ENCODE measurements at places on chromosomes 4 and X. TPM values are rescaled to one million over a fixed set of nuclear protein-coding genes. Genes with fewer than 3 reads are reported as not detected.

GRCh38 chr4:25028851-25029250 is 1.9 kb downstream of the LGI2 start:
- no peak for DNase-seq

- DNase-seq = no peak
Measured at GRCh38 chr4:7774301-7775294, 165.1 kb downstream of the AFAP1 start.

GRCh38 chrX:38989076-38989475 is 187.8 kb downstream of the MID1IP1 start:
- no peak for DNase-seq

DNA sequence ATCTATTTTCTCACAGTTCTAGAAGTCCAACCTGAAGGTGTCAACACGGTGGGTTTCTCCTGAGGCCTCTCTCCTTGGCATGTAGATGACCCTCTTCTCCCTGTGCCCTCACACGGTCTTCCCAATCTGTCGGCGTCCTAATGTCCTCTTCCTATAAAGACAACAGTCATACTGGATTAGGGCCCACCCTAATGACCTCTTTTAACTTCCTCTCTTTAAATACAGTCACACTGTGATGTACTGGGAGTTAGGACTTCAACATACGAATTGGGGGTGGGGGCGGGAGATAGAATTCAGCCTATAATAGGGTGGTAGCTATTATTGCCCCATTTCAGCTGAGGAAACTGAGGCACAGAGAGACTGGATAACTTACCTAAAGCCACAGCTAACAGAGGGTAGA is 70.2 kb downstream of the SMIM20 start:
- DNase-seq = no peak

GRCh38 chr4:185016946-185017758 is 1.1 kb upstream of the HELT start:
- no peak for DNase-seq

DNA sequence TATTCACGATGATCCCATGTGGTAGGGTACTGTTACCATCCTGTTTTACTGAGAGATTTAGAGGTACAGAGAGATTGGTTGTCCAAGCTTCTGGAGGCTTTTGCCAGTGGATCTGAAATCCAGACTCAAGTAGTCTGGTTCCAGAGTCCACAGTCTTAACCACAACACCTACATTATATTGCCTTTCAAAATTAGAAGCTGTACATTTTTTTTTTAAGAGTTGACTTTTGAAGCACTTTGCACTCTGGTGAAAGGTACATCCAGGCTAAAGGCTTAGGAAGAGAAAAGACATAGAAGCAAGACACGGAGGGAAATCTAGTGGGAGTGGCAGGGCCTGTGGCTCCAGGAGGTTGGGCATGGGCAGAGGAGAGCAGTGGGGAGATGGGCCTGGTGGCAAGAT is 122.1 kb downstream of the AFF1 start:
- no peak for DNase-seq

GRCh38 chrX:10549280-10549679 is 71.1 kb downstream of the MID1 start:
- no peak for DNase-seq

DNA sequence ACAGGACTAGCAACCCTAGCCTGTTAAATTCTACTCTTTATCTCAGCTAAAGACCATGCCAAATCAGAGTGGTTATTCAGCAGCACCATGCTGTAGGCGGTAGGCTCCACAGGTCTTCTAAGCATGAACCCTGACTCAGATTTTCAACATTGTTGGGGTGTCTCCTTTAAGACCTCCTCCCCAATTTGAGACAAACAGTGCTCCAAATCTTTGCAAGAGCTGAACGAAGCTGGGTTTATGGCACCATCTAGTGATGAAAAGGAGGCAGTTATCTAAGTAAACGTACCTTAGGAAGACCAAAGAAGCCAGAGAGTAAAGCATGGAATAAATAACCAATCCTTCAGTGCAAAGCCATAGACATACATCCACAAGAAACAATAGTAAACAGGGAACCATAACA is 334.5 kb upstream of the SLC7A11 start:
- DNase-seq = no peak

GRCh38 chrX:52270453-52271116 is 85.9 kb downstream of the MAGED4 start:
- no peak for DNase-seq

DNA sequence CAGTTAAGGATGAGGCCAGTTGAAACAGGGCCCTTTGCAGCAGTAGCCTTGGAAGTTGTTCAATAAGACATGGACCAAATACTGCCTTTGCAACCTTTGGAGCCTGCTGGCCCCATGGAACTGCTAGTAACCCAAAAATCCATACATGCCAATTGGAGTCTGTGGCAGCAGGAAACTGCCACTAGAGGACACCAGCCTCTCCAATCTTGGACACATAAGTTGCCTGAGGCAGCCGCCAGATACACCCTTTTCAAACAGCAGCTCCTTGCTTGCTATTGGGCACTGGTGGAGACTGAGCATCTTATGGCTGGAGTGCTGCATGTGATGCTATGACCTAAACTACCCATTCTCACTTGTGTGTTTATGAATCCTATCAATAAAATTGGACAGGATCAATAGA is 14.8 kb upstream of the LAP3 start:
- DNase-seq = no peak

DNA sequence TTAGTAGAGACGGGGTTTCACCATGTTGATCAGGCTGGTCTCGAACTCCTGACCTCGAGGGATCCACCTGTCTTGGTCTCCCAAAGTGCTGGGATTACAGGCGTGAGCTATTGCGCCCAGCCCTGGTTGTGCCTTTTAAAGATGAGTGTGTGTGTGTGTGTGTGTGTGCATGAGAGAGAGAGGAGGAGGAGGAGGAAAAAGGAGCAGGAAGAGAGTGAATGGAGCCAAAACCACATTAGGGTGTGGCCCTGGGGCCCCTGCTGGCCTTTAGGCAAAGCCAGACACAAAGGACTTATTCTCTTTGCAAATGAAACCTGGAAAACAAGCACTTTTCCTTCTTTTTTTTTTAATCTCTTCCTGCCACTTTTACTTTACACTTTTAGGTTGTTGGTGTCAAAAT is 48.2 kb upstream of the KLF3 start:
- DNase-seq = no peak

ETDA gene
- not detected for total RNA-seq

FAM9B gene
- total RNA-seq = not detected

HPGDS gene
- total RNA-seq = 0.14 TPM

PRSS48 gene
- not detected for total RNA-seq

Data from activated T-cell treated with anti-CD3 and anti-CD28 coated beads, Interleukin-2, amount 50 U/mL, for 4 hours (primary cell).